ENCODE measurements at places on chromosomes 7 and 10. TPM values are rescaled to one million over a fixed set of nuclear protein-coding genes. Genes with fewer than 3 reads are reported as not detected.

GRCh38 chr10:44858017-44858371 is 53.1 kb upstream of the TMEM72 start:
- no peaks in the 10 kb centered on the region for H3K4me1 ChIP-seq
- no peak for DNase-seq
- no peak overlapping the region for H3K4me3 ChIP-seq
- H3K27me3 ChIP-seq: peaks cover 11% of the 10 kb centered on the region

Gene HHEX
- total RNA-seq: 5.8 TPM

DNA sequence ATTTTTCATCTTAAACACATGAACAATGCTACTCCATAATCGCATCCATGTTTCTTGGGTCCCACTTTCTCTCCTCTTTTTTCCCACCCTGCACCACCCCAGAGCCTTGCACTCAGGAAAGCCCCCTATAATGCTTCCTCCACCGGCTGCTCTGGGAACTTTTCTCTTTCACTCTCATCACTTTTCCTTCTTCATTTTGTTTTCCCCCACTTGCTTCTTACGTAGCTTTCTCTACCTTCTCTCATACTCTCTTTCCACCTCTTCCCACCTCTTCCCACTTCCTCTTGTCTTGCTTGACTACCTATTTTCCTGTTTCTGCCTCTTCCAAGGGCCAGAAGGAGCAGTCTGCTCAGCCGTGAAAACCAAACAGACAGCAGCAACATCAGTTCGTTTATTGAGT is 229.5 kb upstream of the RHOBTB1 start:
- H3K36me3 ChIP-seq: no peaks in the 10 kb centered on the region
- no peaks in the 10 kb centered on the region for H3K27me3 ChIP-seq
- no peaks in the 10 kb centered on the region for H3K4me1 ChIP-seq
- H3K4me3 ChIP-seq: no peak overlapping the region
- DNase-seq: no peak
- no peak overlapping the region for H3K27ac ChIP-seq

GRCh38 chr10:15518250-15518649 is 147.2 kb upstream of the FAM171A1 start:
- H3K36me3 ChIP-seq: no peaks in the 10 kb centered on the region
- H3K27me3 ChIP-seq: peaks cover 39% of the 10 kb centered on the region
- no peak overlapping the region for H3K4me3 ChIP-seq
- DNase-seq: no peak

DNA sequence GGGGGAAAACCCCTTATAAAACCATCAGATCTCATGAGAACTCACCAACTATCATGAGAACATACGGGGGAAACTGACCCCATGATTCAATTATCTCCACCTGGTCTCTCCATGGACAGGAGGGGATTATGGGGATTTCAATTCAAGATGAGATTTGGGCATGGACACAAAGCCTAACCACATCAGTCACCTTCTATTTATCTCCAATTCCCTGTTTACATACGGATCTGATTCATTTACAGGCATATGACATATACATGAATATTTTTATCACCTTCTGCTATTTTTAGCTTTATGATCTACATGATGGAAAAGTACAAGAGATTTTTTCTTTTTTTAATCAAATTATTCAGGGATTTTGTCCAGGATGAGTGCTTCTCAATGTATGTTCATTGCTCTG is 944.5 kb downstream of the REEP3 start:
- H3K27ac ChIP-seq: no peak overlapping the region
- H3K4me3 ChIP-seq: no peak overlapping the region
- H3K27me3 ChIP-seq: no peaks in the 10 kb centered on the region
- H3K4me1 ChIP-seq: no peaks in the 10 kb centered on the region
- H3K36me3 ChIP-seq: no peaks in the 10 kb centered on the region

- peaks cover 12% of the 10 kb centered on the region for H3K4me1 ChIP-seq
- no peak overlapping the region for H3K4me3 ChIP-seq
- no peaks in the 10 kb centered on the region for H3K27me3 ChIP-seq
- H3K36me3 ChIP-seq: no peaks in the 10 kb centered on the region
Measured at GRCh38 chr10:52463826-52464225, 149.7 kb downstream of the DKK1 start.

- H3K4me1 ChIP-seq: 0 out of 2 replicates have a peak, but pooled peaks cover 4% of the 10 kb centered on the region
- no peaks in the 10 kb centered on the region for H3K27me3 ChIP-seq
- peak overlapping the region; percentile 82 for H3K4me3 ChIP-seq
- peaks cover 8% of the 10 kb centered on the region for H3K36me3 ChIP-seq
- H3K27ac ChIP-seq: no peak overlapping the region
Measured at GRCh38 chr10:98445200-98445812, 1.4 kb downstream of the HPS1 start.

DNA sequence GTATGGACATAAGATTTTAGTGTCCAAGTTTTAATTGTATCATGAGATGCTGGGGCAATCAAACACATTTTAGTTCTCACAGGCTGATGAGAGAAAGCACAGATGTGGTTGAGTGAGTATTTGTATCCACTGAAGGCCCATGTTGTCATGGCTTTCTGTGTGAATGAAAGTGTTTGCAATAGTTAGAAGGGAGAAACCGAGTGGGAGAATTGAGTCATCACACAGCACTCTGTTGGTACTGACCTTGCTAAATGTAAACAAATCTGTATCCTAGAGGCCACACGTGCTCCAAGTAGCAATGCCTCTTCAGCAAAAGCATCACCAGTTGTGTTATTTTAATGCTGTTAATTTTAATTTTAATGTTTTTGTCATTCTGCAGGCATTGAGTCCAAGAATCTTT is 121.2 kb downstream of the EMX2 start:
- H3K4me3 ChIP-seq: no peak overlapping the region
- DNase-seq: no peak
- H3K4me1 ChIP-seq: 0 out of 2 replicates have a peak, but pooled peaks cover 3% of the 10 kb centered on the region
- no peaks in the 10 kb centered on the region for H3K27me3 ChIP-seq

Gene NUTM2D
- 1.1 TPM for total RNA-seq

Gene FFAR4
- 0.25 TPM for total RNA-seq

- H3K4me3 ChIP-seq: no peak overlapping the region
- no peak overlapping the region for H3K27ac ChIP-seq
- no peak for DNase-seq
- no peaks in the 10 kb centered on the region for H3K36me3 ChIP-seq
- H3K4me1 ChIP-seq: 0 out of 2 replicates have a peak, but pooled peaks cover 11% of the 10 kb centered on the region
Measured at GRCh38 chr10:128051548-128051947, 74.7 kb downstream of the MKI67 start.

- H3K4me3 ChIP-seq: no peak overlapping the region
- H3K27ac ChIP-seq: no peak overlapping the region
- no peaks in the 10 kb centered on the region for H3K27me3 ChIP-seq
- DNase-seq: no peak
- H3K36me3 ChIP-seq: no peaks in the 10 kb centered on the region
Measured at GRCh38 chr7:14596421-14596820, 306.1 kb downstream of the DGKB start.

DNA sequence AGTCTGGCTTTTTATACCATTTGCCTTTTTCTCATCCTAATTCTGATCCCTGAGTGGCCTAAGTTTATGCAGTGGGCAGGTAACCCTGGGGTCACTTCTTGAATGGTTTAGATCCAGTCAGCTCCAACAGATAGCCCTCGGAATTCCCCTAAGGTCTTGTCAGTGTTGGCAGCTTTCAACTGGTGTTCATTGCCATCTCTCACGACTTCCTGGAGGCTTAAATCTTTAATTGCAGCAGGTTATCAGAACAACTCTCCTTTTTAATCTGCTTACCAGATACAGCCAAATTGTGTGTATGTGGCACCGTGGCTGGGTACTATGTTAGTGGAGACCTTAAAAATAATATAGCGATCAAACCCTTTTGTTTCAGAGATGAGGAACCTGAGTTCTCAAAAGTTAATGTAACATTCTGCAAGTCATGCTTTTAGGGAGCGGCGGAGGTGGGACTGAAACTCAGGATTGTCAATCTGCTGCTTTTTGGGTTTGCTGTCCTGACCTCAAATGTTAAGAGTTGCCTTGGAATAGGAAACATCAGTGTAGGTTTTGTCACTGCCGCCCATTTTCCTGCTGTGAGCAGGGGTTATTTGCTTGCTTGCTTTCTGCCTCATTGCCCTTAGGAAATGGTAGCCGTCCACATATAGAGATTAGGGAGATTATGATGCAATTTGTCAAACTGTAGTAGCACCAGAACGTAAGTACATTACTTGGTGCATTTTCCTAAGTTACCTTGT is 818 bp downstream of the DLD start:
- no peaks in the 10 kb centered on the region for H3K27me3 ChIP-seq
- peaks cover 26% of the 10 kb centered on the region for H3K36me3 ChIP-seq
- DNase-seq: peak; percentile 60
- H3K27ac ChIP-seq: peak overlapping the region; percentile 93

Gene OR2A1
- not detected for total RNA-seq

Gene MARCHF5
- total RNA-seq: 31.5 TPM

DNA sequence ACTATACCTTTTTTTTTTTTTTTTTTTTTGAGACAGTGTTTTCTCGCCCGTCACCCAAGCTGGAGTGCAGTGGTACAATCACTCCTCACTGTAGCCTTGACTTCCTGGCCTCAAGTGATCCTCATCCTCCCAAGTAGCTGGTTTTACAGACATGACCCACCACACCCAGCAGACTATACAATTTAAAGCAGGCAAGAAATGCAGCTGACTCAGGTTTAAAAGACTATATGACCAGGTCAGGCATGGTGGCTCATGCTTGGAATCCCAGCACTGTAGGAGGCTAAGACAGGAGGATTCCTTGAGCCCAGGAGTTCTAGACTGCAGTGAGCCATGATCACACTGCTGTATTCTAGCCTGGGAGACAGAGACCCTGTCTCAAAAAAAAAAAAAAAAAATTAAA is 89.5 kb upstream of the AUTS2 start:
- no peaks in the 10 kb centered on the region for H3K27me3 ChIP-seq
- no peak overlapping the region for H3K27ac ChIP-seq
- no peaks in the 10 kb centered on the region for H3K4me1 ChIP-seq

GRCh38 chr7:16450366-16450765 is 15.2 kb downstream of the SOSTDC1 start:
- no peaks in the 10 kb centered on the region for H3K36me3 ChIP-seq
- no peak overlapping the region for H3K4me3 ChIP-seq
- DNase-seq: no peak
- no peaks in the 10 kb centered on the region for H3K27me3 ChIP-seq

GRCh38 chr7:37411444-37412034 is 37.1 kb downstream of the ELMO1 start:
- no peak for DNase-seq
- no peaks in the 10 kb centered on the region for H3K36me3 ChIP-seq
- H3K4me1 ChIP-seq: no peaks in the 10 kb centered on the region
- no peak overlapping the region for H3K27ac ChIP-seq
- H3K4me3 ChIP-seq: no peak overlapping the region
- peaks cover 27% of the 10 kb centered on the region for H3K27me3 ChIP-seq

- no peak for DNase-seq
- no peak overlapping the region for H3K27ac ChIP-seq
- peaks cover 9% of the 10 kb centered on the region for H3K4me1 ChIP-seq
- no peak overlapping the region for H3K4me3 ChIP-seq
Measured at GRCh38 chr7:74187915-74188675, 13.9 kb downstream of the EIF4H start.

- H3K27me3 ChIP-seq: no peaks in the 10 kb centered on the region
- no peaks in the 10 kb centered on the region for H3K36me3 ChIP-seq
- H3K4me3 ChIP-seq: no peak overlapping the region
- H3K27ac ChIP-seq: no peak overlapping the region
- DNase-seq: no peak
Measured at GRCh38 chr7:78852951-78853350, 600.5 kb downstream of the MAGI2 start.

Gene BAIAP2L1
- 89.4 TPM for total RNA-seq

DNA sequence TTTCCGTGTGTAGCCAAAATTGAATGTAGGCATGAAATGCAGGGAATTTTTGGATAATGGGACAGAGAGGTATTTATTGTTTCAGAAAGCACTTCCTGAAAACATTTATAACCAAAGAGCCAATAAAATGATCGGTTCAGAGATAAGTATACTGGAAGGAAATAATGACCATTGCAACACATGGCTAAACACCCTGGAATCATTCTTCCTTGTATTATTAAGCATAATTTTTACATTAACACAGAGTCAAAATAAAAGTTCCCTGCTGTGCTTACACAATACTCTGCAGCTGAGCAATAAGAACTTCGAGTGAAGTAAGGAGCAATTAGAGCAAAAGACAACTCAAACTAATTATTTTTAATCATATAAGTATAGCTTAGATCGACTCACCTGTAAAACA is 648.3 kb downstream of the TNS3 start:
- no peak overlapping the region for H3K4me3 ChIP-seq
- DNase-seq: peak; percentile 74
- H3K27ac ChIP-seq: peak overlapping the region; percentile 22
- H3K4me1 ChIP-seq: peaks cover 37% of the 10 kb centered on the region
- H3K27me3 ChIP-seq: no peaks in the 10 kb centered on the region
- no peaks in the 10 kb centered on the region for H3K36me3 ChIP-seq

GRCh38 chr7:24842449-24843241 is 85.4 kb upstream of the GSDME start:
- no peak for DNase-seq
- no peaks in the 10 kb centered on the region for H3K27me3 ChIP-seq
- no peak overlapping the region for H3K4me3 ChIP-seq
- peaks cover 11% of the 10 kb centered on the region for H3K36me3 ChIP-seq

DNA sequence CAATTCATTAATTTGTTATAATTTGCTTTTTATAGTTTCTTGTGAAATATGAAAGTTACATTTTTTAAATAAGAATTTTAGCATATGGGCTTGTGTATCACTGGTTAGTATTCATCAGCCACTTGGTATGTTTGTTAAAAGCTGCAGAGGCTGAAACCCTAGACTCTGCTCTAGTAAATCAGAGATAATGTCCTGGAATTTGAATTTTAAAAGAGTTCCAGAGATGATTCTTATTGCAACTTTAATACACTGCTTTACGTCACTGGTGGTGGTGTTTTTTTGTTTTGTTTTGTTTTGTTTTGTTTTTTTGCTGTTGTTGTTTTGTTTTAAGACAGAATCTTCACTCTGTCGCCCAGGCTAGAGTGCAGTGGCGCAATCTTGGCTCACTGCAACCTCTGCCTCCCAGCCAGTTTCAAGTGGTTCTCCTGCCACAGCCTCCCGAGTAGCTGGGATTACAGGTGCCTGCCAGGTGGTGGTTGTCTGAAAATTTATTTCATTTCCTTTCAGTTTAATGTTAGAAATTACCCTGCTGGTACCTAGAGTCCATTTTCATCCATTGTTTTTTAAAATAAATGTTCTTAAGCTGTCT is 43.8 kb downstream of the PTPN12 start:
- H3K27ac ChIP-seq: no peak overlapping the region
- peaks cover 53% of the 10 kb centered on the region for H3K36me3 ChIP-seq
- no peaks in the 10 kb centered on the region for H3K4me1 ChIP-seq
- no peak overlapping the region for H3K4me3 ChIP-seq

Gene CALY
- not detected for total RNA-seq

Gene AKR1C1
- 1,313 TPM for total RNA-seq
